ENCODE measurements at places on chromosomes 3 and 15.

- no peak for DNase-seq
These were observed 505.9 kb downstream of the SI start for GRCh38 chr3:164572436-164572835.

- no peak for DNase-seq
These were observed 270.6 kb upstream of the RGMA start for GRCh38 chr15:93359425-93360131.

- no peak for DNase-seq
These were observed 200.3 kb downstream of the ZNF621 start for GRCh38 chr3:40725031-40725430.

- DNase-seq: no peak
These were observed 56.6 kb upstream of the FAM3D start for GRCh38 chr3:58723173-58723572.

- no peak for DNase-seq
These were observed 50.5 kb downstream of the LDHAL6B start for GRCh38 chr15:59257140-59257539.

DNA sequence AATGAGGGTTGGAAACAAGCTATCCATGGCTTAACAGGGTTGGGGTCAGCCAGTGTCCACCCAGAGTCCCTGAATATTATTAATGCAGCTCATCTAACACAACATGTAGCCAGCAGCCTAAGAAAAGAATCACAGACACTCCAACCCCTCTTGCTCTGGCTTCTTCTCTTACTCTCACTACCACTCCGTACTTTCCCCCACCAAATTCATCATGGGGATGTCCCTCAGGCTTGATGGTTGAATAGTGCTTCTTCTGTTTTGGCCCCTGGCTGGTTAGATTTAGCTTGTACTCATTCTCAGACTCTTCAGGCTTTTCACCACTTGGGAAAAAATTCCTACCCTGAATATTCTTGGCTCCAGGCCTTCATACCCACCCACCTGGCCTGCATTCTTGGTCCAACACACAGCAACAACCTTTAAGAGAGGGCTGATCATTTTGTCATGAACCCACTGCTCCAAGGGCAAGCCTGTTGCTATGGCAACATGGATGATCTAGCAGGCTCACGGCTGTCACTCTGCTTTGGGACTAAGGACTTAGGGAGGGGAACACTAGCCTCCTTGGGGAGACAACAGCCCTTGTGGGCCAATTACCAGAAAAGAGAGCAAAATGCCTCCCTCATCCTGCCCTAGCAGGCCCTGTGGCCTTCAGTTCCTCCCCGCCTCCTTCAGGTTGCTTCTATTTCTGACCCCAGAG is 9.4 kb upstream of the MED12L start:
- no peak for DNase-seq

DNA sequence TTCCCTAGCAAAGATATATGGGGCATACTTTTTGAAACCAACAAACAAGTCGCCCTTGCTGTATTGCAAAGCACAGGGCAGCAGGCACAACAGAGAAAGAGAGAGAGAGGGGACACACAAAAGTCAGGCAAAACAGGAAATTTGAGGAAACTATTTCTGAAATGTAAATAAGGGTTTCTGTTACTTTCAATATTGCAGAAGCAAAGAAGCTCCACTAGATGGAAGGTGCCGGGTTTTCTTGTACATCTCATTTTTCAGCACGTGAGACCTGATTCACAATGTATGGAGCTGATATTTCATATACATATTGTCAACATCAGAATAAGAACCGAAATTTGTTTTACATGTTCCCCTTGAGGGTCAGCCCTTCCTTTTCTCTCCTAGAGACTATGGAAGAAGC is 127.4 kb downstream of the FOXP1 start:
- DNase-seq: no peak

DNA sequence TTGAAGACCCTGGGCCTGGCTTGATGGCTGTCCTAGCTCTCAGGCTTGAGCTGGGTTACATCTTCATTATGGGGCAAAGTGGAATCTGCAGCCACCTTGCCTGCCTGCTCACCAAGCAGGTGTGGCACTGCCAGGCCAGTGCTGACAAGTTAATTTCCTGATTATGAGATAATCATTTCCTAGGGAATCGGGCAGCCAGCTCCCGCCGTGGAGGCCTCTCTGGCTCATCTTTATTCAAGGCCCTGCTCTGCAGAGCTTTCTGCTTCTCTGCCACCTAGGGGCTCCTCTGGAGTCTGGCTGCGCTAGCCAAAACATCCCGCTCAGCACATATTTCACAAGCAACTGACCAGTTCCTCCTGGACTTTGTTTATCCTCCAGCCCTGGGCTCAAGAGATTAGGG is 9.9 kb downstream of the LOXL1 start:
- no peak for DNase-seq

DNA sequence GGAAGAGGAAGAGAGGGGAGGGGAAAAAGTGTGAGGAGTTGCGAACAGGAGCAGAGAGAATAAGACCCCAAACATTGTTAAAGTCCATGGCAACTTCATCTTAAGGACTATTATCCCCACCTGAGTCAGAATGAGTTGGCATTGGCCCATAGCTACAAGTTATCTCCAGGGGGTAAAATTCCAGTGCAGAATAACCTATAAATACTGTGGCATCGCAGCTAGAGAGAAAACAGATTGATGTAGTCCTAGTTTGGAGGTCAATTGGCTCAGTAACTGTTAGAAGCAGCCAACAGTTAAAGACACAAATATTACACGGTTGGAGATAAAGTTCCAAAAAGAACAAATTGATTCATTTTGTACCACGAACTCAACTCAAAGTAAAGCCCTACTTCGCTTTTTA is 313.9 kb upstream of the CCDC54 start:
- no peak for DNase-seq

GRCh38 chr3:10768708-10769394 is 47.2 kb upstream of the SLC6A11 start:
- DNase-seq: no peak

DNA sequence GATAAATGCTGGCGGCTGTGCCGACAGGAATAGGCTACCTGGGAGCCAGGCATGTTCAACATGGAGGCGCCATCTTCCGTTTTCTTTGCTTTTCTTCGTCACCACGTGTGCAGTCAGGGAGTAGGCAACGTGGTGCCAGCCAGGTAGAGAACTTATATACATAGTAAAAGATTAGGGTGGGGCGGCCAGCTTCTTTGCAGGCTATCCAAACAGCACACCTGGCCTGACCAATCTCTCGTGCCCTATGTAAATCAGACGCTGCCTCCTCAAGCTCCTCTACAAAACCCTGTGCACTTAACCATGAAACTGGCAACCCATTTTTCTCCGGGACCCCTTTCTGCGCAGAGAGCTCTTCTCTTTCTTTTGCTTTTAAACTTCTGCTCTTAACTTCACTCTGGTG is 28.6 kb upstream of the OR5K4 start:
- DNase-seq: no peak

- no peak for DNase-seq
These were observed 14.5 kb downstream of the TIGIT start for GRCh38 chr3:114308377-114308776.

GRCh38 chr15:73392025-73392424 is 23.3 kb upstream of the HCN4 start:
- no peak for DNase-seq

DNA sequence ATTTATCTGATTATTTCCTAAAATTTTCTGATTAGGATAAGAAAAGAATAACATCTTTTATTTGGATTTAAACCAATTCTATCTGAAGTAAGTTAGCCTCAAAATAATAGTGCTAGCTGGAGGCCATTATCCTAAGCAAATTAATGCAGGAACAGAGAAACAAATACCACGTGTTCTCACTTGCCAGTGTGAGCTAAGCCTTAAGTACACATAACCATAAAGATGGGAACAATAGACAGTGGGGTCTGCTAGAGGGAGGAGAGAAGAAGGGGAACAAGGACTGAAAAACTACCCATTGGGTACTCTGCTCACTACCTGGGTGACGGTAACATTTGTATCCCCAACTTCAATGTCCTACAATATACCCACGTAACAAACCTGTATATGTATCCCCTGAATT is 31.3 kb upstream of the LYSMD4 start:
- no peak for DNase-seq

GRCh38 chr3:37826933-37827332 is 34.7 kb upstream of the CTDSPL start:
- no peak for DNase-seq

DNA sequence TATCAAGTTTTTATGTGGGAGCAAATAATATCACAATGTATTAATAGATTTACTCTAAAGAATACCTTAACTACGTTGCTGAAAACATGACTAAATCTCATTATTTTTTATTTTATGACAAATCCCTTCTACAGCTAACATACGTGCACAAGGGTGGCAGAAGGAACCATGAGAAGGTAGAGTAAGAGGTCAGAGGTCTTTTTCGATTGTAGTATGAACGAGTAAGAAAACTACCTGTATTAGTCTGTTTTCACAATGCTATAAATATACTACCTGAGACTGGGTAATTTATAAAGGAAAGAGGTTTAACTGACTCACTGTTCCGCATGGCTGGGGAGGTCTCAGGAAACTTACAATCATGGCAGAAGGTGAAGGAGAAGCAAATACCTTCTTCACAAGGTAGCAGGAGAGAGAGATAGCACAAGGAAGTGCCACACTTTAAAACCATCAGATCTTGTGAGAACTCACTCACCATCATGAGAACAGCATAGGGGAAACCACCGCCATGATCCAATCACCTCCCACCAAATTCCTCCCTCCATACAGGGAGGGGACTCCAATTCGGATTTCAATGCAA is 95.3 kb downstream of the SUCLG2 start:
- no peak for DNase-seq

GRCh38 chr3:22746221-22746620 is 456.9 kb upstream of the UBE2E2 start:
- no peak for DNase-seq

DNA sequence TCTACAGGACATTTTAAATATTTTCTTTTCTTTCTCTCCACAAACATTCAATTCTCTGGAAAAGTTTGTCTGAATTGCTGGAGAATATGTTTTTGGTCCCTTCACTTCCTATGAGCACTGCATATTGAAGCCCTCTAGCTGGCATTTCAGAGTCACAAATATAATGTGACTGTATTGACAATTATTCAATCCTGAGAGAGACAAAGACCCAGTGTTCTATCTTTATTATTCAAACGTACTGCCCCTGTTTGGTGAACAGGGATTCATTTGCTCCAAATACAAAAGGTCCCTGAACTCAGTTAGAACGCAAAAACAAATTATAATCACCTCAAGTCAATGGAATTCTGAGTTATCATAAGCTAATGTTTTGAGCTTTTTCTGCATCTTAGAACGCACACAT is 173.1 kb upstream of the CDIN1 start:
- DNase-seq: no peak

GRCh38 chr3:129747136-129747535 is 140.7 kb upstream of the PLXND1 start:
- no peak for DNase-seq

- no peak for DNase-seq
These were observed 53.9 kb upstream of the GRM7 start for GRCh38 chr3:6806991-6807390.

GRCh38 chr3:88117683-88118082 is 32.1 kb upstream of the C3orf38 start:
- DNase-seq: no peak

- no peak for DNase-seq
These were observed 899.1 kb downstream of the SI start for GRCh38 chr3:164179110-164179774.

DNA sequence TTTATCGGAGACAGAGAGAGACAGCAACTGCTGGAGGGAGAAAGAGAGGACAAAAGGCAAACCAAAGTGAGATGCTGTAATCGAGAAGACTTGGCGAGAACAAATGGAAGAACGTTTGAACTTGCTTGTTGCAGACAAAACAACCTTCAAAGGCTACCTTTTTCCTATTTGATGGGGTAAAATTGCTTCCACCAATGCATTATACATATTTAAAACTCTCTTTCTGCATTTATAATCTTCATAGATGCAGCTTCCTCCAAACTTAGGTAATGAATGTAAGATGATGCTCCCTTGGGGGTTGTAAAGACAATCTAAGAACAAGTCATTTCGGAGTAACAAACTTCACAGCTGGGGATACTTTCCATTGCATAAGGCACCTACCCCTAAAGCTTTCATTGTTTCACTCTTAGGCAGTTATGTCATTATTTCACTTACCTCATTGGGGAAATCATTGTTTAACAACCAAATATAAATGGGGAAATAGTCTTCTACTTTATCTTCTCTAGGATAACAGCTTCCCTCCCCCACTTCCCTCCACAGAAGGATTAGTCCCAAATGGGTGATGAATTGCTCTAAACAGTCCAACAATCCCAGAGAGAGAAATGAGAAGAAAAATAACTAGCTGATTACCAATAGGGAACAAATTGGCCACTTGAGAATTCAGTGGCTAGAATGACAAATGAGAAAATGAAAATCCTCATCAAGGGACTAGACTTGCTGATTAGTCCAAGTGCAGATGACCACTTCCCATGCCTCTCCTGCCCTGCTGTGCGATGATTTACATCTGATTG is 269.8 kb upstream of the ADAMTS9 start:
- no peak for DNase-seq

Measured in activated gamma-delta T cell treated with Interleukin-2 at 50 U/mL for 16 hours (primary cell).